ENCODE measurements at places on chromosomes 12 and 14. TPM values are rescaled to one million over a fixed set of nuclear protein-coding genes. Genes with fewer than 3 reads are reported as not detected.

GMFB gene
- 24.1 TPM for total RNA-seq

C12orf50 gene
- not detected for total RNA-seq

NEDD8 gene
- total RNA-seq: 137 TPM

PRMT5 gene
- total RNA-seq: 44.0 TPM

RHEBL1 gene
- total RNA-seq: 1.1 TPM

SPX gene
- not detected for total RNA-seq

All from suprapubic skin (tissue), 4 donors.